Skeletal muscle cell (primary cell): ENCODE measurements at places on chromosomes 4 and X.

DNA sequence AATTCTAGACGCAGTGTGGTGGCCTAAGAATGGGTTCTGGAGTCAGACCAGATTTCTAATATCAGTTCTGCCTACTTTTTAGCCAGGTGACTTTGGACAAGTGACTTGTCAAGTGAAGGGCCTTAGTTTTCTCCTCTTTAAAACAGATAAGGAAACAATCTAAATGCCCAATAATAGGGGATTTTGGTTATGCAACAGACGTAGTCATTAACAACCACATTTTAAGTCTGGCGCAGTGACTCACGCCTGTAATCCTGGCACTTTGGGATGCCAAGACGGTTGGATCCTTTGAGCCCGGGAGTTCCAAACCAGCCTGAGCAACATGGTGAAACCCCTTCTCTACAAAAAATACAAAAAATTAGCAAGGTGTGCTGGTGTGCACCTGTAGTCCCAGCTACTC, 2.1 kb upstream of the ZMYM3 start:
- DNase-seq = no peak

- DNase-seq = no peak
These were observed 210.9 kb downstream of the RTL9 start for GRCh38 chrX:110569506-110569905.

GRCh38 chr4:101954975-101955678, 164.6 kb downstream of the BANK1 start:
- no peak for DNase-seq

DNA sequence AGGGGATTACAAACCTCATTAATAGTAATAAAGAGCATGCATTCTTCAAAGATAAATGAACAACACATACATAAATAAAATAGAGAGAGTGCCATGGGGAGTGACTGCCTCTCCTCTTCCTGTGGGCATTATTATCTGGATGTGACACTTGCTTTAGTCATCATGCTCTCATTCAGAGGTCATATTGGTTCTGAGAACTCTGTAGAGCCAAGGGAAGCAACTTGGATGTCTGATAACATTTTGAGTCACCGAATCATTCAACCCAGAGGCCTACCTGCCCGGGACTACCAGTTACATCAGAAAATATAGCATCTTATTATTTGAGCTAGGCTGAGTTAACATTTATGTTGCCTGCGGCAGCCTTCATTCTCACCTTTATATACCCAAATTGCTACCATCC, 489.5 kb downstream of the STIM2 start:
- no peak for DNase-seq

- no peak for DNase-seq
These were observed at the start of gene SPATA18 for GRCh38 chr4:52051213-52051614. TSS of gene SPATA18 (plus strand) at chr4:52051304. CDS start at chr4:52051705, 401 bp downstream.

- no peak for DNase-seq
These were observed 3.5 kb upstream of the RNF212 start for GRCh38 chr4:1116838-1117237.

DNA sequence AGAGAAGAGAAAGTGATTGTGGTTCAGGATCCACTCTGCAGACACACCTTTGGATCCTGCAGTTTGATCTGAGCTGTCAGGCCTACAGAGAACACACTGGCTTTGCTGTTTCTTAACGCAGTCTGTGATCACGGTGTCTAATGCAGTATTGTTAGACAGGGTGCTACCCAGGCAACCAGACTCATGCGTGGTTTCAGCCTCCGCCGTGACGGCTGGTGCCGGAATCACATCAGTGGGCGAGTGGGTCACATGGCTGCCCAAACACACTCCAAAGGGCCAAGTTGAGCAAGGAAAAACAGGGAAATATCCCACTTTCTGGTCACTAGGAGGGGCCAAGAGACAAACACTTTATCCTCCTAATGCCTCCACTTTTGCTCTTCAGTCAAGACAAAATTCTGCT, 27.5 kb downstream of the CCDC149 start:
- DNase-seq = no peak

- no peak for DNase-seq
These were observed 29.8 kb downstream of the FAM149A start for GRCh38 chr4:186134257-186134656.

DNA sequence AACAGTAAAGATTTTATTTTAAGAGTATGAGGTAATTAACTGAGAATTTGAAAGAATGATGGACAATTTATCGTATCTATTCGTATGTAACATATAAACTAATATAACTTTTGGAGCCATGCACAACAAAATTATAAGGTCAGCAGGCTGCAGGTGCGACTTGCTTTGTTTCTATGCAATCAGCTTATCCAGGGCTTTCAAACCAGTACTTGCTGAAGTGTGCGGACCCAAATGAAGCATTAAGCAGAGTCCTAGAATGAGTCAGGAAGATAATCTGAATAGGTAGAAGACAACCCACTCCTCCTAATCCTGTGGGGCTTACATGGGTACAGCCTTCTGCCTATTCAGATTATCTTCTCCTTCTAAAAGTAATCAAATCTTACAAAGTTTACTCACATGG, 2.1 kb downstream of the NSD2 start:
- no peak for DNase-seq
